ENCODE measurements at places on chromosomes 1 and 21.

DNA sequence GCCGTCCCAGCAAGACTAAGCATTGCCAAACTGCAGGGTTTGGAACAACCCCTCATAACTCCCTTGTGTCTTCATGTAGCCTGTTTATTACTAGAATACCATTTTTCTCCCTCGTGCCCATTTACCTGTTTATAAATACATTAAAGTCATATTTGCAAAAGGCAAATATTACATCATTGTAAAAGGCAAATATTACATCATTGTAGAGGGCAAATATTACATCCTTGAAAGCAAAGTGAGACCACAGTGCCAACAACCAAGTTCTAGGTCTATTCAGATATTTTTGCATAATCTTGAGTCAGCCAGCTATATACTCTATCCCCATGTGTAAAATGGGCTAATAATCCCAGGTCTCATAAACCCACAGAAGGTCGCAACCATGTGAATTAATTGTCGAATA, 11.4 kb upstream of the FAM163A start:
- DNase-seq, result no peak

GRCh38 chr21:28696844-28697410, 295.8 kb downstream of the LTN1 start:
- DNase-seq, result peak; percentile 79

DNA sequence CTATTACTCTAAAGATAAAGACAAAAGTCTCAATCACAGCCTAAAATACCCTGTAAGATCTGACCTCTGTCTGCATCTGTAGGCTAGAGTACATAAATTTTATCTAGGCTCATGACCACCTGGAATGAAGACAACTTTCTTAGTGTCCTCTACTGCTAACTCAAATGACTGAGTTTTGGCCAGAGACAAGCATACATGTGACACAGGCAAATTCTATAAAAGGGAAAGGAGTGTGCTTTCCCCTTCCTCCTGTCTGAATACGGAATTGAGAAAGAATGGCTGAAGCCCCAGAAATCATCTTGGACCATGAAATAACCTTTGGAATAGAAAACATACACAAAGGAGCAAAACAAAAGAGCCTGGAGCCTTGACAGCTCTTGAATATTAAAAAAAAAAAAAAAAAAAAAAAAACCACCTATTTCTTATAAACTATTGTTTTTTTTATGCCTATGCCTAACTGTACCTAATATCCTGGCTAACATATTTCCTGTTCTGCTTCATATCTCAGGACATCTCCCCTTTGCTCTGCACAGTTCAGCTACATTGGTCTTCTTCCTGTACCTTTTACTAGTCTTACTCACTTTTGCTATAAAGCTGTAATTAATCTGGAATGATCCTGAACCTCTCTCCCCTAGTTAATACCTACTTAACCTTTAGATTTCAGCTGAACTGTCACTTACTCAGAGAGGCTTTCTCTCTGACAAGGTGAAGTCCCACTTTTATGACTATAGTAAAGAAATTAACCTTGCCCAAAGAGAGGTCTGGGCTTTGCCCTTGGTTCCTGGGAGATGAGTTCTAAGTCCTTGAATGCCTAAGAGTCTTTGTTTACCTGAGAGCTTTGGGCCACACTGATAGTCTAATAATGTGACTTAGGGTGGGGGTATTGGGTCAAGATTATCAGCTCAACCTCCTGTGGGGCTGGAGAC, 16.1 kb downstream of the UCHL5 start:
- no peak for DNase-seq

DNA sequence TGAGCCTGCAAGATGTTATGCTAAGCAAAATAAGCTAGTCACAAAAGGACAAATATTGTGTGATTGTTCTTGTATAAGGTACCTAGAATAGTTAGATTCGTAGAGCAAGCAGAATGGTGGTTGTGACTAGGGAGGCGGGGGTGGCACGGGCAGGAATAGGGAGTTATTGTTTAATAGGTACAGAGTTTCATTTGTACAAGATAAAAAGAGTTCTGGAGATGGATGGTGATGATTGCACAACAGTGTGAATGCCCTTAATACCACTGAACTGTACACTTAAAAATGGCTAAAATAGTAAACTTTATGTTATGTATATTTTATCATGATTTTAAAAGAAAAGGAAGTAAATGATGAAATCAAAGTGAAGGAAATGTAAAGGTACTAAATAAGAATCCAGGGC, 20.6 kb downstream of the LRRC42 start:
- no peak for DNase-seq

DNA sequence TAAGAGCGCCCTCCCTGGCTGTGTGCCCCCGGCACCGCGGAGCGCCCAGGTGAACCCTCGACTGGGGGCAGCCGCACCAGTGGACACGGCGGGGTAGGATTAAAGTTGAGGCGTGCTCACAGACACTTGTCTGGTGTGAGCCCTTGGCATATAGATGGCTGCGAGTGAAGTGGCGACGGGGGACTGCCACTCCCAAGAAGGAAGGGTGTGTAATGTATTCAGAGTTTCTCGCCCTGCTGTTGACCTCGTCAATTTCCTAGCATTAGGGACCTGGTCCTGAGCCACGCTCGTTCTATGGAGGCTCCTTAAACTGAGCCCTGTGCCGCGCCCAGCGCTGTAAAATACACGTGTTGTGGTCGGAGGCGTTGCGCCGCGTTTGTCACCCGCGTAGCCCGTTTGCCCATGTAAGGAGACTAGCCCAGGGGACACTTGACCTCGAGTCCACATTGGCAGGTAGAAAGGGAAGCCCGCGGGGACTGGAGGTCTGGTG, 554 bp downstream of the EVA1C start:
- peak; percentile 42 for DNase-seq

DNA sequence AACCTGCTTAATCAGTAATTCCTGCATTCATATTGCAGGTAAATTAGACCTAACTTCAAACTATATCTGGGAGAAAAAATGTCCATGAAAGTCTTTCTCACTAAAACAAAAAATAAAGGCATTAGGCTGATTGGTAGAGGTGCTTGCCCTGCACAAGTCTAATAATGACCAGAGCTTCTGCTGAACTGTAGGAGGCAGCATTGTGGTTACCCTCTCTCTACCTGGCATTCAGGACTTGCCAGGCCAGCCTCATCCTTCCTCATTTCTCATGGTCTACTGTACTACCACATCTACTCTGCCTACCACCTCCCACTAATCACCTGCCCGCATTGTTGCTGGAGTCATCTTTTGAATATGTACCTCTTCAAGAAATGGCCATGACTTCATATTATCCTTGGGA, 60.8 kb upstream of the KRTAP11-1 start:
- DNase-seq, result no peak

DNA sequence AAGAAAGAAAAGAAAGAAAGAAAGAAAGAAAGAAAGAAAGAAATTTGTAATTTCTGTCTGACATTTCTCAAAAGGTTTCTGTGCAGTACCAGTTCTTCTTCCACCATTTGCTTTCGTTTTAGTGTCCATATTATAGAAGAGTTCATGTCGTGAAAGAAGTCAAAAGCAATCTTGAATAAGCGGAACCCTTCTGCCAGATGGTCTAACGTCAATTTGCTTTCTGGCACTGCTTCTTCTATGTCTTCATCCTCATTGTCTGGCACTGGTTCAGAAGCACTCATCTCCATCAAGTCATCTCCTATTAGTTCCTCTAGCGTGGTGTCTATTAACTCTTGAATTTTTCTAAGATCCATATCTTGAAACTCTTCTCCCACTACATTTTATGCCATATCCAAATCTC, 170.0 kb upstream of the KCTD3 start:
- peak; percentile 25 for DNase-seq

Data from EH (cell line).